ENCODE measurements at places on chromosomes 16 and 17.

GRCh38 chr16:61887903-61888302, 148.3 kb downstream of the CDH8 start:
- DNase-seq: peak; percentile 17

GRCh38 chr17:43952724-43953666, 745 bp downstream of the PYY start:
- DNase-seq: no peak

GRCh38 chr17:68351395-68351794, 60.1 kb downstream of the ARSG start:
- DNase-seq: no peak

DNA sequence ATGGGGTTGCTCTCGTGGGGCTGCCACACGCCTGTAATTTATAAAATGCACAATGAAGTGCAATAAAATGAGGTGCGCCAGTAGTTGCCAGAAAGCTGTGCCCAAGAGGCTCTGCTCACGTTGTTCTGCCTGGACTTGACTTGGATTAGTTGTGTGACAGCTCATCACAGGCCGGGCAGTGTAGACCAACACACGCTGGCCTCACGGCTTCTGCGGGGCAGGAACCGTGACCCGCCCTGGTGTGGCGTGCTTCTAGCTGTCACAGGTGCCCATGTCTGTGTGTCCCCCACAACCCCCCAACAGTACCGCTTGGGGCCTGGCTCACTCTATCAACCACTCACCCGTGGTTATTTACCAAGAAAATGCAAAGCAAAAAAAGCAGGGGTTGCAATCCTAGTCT, 112.2 kb upstream of the ZNF750 start:
- DNase-seq: no peak

DNA sequence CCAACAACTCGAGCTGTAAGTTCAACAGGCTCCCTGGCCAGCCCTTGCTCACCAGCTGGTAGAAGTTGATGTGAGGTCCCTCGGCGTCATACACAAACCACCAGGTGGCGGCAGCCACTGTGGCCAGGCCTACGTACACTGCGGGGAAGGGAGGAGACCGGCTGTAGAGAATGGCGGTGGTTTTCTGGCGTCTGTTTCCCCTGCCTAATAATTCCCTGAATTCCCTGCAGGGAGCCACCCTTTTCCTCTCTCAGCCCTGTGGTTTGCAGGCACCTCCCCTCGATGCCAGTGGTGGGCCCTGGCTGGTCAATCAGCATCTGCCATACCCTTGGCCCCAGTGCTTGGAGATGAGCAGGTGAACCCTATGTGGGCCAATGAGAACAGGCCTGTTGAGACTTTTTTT, 18.9 kb upstream of the P2RX1 start:
- peak; percentile 54 for DNase-seq

DNA sequence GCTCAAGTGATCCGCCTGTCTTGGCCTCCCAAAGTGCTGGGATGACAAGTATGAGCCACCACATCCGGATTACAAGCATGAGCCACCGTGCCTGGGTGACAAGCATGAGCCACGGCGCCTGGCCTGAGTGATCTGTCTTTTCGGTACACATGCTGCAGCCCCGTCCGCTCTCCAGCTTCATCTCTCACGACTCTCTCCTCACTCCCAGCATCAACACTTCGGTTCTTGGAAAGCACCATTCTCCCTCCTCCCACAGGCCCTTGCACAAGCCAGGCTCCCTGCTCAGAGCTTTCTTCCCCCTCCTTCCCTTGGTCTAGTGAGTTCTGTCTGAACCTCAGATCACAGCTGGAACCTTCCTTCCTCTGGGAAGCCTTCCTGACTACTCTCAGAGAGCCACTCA, 6.5 kb upstream of the NCBP3 start:
- DNase-seq: no peak
